PC-3 (cell line): ENCODE measurements at places on chromosomes 7 and 10.

GRCh38 chr10:104065748-104066147 lies 19.9 kb downstream of the COL17A1 start:
- no peak for DNase-seq

DNA sequence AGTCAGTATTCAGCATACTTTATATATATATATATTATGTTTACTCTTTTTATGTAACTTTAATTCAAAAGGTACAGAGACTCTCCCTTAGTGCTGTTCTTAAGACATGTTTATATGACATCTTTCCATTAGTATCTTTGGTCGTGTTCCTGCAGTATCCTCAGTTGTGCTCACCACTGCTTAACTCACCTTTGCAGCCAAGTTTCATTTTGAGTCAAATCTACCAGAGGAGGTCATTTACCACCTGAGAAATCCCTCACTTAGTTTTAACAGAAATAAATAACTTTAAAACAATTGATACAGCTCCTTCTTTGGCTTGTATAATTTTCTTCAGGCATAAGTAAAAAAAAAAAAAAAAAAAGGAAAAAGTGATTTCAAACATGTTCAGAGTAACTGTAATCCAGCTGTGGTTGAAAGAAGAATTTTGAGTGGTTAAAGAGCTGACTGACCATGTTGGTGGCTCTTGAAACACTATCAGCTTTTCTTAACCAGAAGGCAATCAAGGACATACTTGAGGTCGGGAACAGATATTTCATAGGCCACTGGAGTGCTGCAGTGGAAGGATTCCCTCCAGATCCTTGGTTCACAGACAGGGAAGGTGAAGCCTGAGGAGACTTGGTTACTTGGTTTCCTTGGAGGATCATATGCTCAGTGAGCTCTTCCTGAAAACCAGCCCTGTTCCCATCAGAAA lies 116.8 kb downstream of the AUTS2 start:
- DNase-seq, result no peak

DNA sequence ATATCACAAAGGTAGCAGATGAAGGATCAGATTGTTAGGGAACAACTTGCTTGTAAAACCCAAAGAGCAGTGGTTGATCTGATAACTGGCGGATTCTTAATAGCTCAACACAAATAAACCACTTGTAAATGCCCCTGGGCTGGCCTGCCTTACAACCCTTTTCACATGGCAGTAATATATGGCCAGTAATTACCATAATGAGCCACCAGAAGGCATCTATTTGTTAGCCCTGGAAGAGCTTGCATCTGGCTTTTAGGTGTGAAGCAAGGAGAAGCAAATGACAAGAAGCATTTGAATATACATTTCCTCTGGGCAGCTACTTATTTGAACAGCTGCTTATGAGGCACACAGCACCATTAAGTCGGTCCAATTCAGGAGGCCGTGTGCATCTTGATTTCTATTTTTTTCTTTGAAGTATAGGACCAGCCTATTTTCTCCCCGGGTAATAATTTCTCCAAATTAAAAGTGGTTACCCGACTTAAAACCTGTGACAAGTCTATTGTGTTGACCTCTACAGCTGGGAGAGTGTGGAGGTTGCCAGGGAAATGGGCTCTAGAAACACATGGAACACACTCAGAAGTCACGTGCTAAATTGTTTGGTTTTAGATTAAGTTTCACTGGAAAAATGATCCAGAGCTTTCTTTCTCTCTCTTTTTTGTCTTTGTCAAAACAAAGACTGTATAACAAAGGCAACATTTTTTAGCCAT lies 113.4 kb downstream of the SEM1 start:
- DNase-seq, result peak; percentile 32

- DNase-seq, result no peak
Observed at GRCh38 chr7:66905278-66905677, 15.7 kb upstream of the TMEM248 start.

DNA sequence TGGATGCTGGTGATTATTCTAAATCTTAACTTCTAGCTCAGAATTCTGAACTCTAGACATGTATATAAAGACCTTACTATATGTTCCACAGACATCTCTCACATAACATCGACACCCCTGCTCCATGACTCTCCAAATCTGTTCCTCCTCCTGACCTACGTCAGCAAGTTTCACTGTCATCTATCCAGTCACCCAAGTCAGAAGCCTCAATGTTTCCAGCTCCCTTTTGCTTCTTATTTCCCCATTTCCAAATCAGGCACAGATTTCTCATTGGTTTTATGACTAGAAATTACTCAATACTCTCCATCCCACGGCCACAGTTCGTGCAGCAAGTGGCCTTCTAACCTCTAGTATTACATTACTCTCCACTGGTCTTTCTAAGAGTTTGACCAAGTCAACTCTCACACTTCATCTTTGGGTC lies 28.5 kb downstream of the EPC1 start:
- DNase-seq, result no peak

GRCh38 chr10:21398563-21399231 lies 126.8 kb downstream of the SKIDA1 start:
- DNase-seq, result peak; percentile 87

GRCh38 chr10:117960345-117960935 lies 86.3 kb downstream of the RAB11FIP2 start:
- DNase-seq, result peak; percentile 11

- no peak for DNase-seq
Observed at GRCh38 chr7:68925241-68925640, 673.0 kb upstream of the AUTS2 start.

DNA sequence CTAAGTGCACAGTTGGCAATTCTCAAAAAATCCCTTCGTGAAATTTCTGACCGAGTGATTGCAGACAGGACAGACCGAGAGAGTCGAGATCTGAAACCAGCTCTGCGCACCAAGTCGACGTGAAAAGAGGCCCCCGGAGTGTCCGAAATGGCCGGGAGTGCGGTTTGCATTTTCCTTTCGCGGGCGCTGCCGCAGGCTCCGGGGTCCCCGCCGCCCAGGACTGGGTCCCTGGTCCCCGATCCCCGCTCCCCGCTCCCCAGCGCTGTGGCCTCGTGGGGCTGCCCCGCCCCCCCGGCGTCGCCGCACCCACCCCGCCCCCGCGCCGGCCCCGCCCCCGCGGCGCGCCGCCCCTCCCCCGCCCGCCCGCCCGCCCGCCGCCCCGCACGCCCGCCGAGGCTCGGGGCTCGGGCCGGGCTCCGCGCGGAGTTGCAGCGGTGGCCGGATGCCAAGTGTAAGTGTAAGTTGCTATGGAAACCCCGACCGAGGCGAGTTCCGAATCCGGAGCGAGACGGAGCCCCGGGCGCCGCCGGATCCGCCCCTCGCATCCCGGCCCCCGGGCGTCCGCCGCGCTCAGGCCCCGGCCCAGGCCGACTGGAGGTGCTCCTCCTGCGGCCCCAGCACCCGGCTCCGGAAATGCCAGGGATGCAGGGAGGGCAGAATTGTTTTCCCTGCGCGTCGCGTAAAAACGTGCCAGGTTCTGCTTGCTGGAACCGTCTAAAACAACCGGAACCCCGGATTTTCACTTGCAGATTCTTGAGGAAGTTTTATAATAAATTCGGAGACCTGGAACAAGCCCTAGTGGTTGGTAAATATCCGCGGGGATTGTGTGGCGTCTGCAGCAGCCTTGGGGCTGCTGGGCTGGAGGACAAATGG lies 4.6 kb downstream of the BMI1 start:
- DNase-seq, result peak; percentile 71

- no peak for DNase-seq
Observed at GRCh38 chr10:20457649-20458048, 439.5 kb downstream of the NEBL start.

GRCh38 chr10:43594944-43595589 lies 11.2 kb upstream of the ZNF485 start:
- peak; percentile 19 for DNase-seq

- no peak for DNase-seq
Observed at GRCh38 chr10:18254086-18254485, 113.9 kb downstream of the CACNB2 start.

GRCh38 chr7:101164071-101164840 lies 1.1 kb downstream of the VGF start:
- DNase-seq, result peak; percentile 56

- peak; percentile 57 for DNase-seq
Observed at GRCh38 chr7:146961617-146962016, 845.0 kb downstream of the CNTNAP2 start.

DNA sequence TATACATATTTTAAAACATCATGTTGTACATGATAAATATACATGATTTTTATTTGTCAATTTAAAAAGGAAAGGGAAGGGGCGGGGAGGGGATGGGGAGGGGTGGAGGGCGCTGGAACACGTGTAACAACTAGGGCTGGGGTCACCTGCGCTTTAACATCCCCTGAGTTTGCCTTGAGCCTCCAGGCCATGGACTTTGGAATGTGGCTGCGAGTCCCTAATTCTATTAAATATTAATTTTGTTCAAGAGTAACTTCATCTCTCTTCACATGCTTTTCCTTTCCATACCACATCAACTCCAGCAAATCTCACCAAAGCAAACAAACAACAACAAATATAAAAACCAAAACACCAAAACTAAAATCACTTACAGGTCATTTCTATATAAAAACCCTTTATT lies 10.6 kb downstream of the IFIT5 start:
- DNase-seq, result no peak

- DNase-seq, result no peak
Observed at GRCh38 chr10:124285587-124286527, 132.9 kb downstream of the OAT start.

GRCh38 chr7:123211545-123211944 lies 11.8 kb upstream of the SLC13A1 start:
- no peak for DNase-seq

DNA sequence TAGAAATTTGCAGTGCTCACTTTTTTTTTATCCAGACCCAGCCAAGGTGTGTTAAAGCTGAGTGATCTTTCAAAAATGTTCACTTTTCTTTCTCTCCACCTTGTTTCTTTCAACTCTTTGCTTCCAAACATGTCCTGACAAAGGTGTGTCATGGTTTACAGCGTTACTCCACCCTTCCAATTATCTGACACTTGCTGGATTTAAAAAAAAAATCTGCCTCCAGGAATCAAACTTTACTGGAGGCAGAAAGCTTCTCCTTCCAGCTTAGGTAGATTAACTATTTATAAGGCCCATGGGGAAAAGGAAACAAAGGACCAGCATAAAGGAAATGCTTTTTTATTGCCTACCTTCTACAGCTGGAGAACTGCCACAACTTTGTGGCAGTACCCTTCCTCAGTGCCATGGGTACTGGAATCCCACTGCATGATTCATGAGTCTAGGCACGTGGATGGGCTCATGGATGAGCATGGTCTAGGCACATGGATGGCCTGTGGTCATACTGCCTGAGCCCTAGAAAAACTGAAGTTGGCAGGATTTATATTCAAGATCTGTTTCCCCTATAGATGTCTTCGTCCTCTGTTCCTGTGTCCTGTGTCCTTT lies at the start of gene COL17A1:
COL17A1 (minus strand) TSS at position 80 of the 600 bp plus-strand sequence. CDS start 5,207 bp downstream, outside the sequence.
- peak; percentile 18 for DNase-seq

- no peak for DNase-seq
Observed at GRCh38 chr7:104758504-104758903, 255.5 kb upstream of the KMT2E start.

DNA sequence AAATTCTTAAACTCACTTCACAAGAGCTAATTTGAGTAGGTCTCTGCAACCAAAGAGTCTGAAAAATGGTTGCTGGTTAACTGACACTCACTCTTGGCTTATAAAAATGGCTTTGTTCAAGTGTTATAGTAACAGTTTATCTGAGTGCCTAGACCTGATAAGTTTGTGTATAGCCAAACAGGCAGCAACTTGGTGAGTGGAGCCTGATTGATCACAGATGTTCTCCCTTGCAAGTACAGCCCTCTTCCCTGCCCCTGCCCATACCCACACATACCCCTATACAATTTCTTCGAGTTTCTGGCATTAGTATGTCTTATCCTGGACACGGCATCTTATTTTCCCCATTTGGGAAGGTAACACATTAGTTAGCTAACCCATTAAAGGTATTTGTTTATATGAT lies 149.5 kb downstream of the SLC16A9 start:
- DNase-seq, result no peak

GRCh38 chr10:56782503-56782902 lies 421.4 kb upstream of the ZWINT start:
- DNase-seq, result no peak

- no peak for DNase-seq
Observed at GRCh38 chr10:101611096-101611905, 23.2 kb downstream of the DPCD start.

GRCh38 chr7:6294839-6295238 lies 22.4 kb upstream of the CYTH3 start:
- DNase-seq, result no peak

GRCh38 chr7:4665661-4666060 lies 16.4 kb upstream of the FOXK1 start:
- peak; percentile 28 for DNase-seq

GRCh38 chr7:81688622-81689411 lies 81.0 kb downstream of the HGF start:
- DNase-seq, result no peak

- DNase-seq, result peak; percentile 89
Observed at GRCh38 chr10:60139798-60140566, 233.6 kb upstream of the CCDC6 start.

GRCh38 chr7:144720149-144720548 lies 115.7 kb downstream of the TPK1 start:
- DNase-seq, result peak; percentile 89

GRCh38 chr10:53013201-53013810 lies 240.7 kb upstream of the MBL2 start:
- DNase-seq, result no peak

DNA sequence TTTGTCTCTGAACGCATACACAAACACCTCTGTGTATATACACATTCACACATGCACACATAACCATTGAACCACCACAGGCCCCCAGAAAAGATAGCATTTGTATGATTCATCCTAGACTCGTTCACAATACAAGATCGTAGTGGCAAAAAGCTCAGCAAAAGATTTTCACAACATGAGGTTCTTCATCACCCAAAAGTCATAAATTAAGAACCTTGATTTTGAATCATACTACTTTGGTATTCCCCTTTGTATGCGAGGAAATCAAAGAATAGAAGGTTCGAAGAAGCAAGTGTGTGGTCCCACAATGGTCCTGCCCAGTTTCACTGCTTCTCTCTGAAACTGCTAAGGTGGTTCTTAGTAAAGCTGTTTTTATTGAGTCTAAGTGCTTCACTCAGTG lies 200.7 kb downstream of the CELF2 start:
- no peak for DNase-seq

- no peak for DNase-seq
Observed at GRCh38 chr7:17991866-17992648, 35.6 kb downstream of the PRPS1L1 start.
